Activated CD8-positive, alpha-beta memory T cell treated with anti-CD3 and anti-CD28 coated beads, Interleukin-2, amount 10 ng/mL, durations not matched to agents 7 days and 5 days (primary cell): ENCODE measurements at places on chromosomes 3 and 15. TPM values are rescaled to one million over a fixed set of nuclear protein-coding genes. Genes with fewer than 3 reads are reported as not detected.

DNA sequence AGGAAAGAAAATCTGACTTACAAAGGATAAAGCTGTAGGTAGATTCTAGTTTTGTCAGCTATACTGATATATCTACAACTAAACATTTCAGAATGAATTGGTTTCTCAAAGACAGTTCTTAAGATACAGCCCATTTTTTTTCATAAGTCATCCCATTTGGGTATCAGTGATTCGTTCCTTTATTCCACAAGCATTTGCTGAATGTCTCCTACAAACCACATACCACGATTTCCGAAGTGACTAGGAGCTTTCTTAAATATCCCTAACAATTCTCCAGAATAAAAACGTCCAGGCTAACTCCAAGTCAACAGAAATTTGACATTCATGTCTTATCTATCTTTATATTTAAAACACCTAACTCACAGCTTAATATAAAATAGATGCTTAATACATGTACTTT is 59.8 kb downstream of the TP53BP1 start:
- H3K4me1 ChIP-seq, result peaks cover 2% of the 10 kb centered on the region
- DNase-seq, result no peak
- no peak overlapping the region for H3K27ac ChIP-seq
- H3K4me3 ChIP-seq, result no peak overlapping the region

CFAP161 gene
- total RNA-seq, result not detected

GRCh38 chr3:168071591-168072322 is 24.0 kb downstream of the GOLIM4 start:
- no peak overlapping the region for H3K4me3 ChIP-seq
- H3K4me1 ChIP-seq, result no peaks in the 10 kb centered on the region
- no peaks in the 10 kb centered on the region for H3K36me3 ChIP-seq
- no peaks in the 10 kb centered on the region for H3K27me3 ChIP-seq

DNA sequence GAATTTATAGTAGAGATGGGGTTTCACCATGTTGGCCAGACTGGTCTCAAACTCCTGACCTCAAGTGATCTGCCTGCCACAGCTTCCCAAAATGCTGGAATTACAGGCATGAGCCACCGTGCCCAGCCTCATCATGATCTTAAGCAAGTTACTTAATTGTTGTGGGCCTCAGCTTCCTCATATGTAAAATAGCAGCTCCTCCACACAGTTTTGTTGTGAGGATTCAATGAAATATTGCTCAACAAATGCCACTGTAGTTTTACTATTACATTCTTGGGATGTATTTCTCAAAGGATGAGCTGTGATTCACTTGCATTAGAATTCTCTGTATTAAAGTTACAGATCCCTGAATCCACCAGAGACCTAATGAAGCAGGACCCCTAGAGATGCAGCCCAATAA is 168.8 kb downstream of the ADAMTS9 start:
- no peaks in the 10 kb centered on the region for H3K36me3 ChIP-seq
- no peaks in the 10 kb centered on the region for H3K4me1 ChIP-seq
- H3K27me3 ChIP-seq, result no peaks in the 10 kb centered on the region
- no peak for DNase-seq

IFT57 gene
- 18.5 TPM for total RNA-seq

DNA sequence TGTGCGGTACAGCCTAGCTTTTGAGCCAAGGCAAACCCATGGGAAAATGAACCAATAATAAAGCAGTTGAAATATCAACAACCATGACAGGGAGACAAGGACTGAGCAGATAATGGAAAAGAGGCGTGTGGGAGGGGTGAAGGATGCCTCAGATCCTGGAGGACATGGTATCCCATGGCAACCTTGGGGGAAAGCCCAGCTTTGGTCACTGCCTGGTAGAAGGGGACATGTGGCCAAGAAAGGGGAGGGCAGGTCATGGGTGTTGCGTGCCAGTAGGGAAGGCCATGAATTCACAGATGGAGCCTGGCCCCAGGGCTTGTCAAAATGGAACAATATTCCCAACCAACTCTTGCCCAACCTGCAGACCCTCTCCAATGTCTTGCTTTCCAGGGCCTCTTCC is 140.5 kb upstream of the SMAD3 start:
- peaks cover 13% of the 10 kb centered on the region for H3K4me1 ChIP-seq
- peaks cover 39% of the 10 kb centered on the region for H3K27me3 ChIP-seq
- no peak overlapping the region for H3K4me3 ChIP-seq
- DNase-seq, result no peak
- no peak overlapping the region for H3K27ac ChIP-seq

GOLGA6L7 gene
- total RNA-seq, result not detected

- H3K27ac ChIP-seq, result no peak overlapping the region
- no peak overlapping the region for H3K4me3 ChIP-seq
- no peaks in the 10 kb centered on the region for H3K27me3 ChIP-seq
- no peaks in the 10 kb centered on the region for H3K4me1 ChIP-seq
These were observed 42.8 kb downstream of the TFDP2 start for GRCh38 chr3:142106548-142106947.

- no peaks in the 10 kb centered on the region for H3K36me3 ChIP-seq
- H3K27me3 ChIP-seq, result no peaks in the 10 kb centered on the region
- no peaks in the 10 kb centered on the region for H3K4me1 ChIP-seq
- no peak overlapping the region for H3K27ac ChIP-seq
These were observed 764.0 kb upstream of the DPPA4 start for GRCh38 chr3:110101361-110101760.

GRCh38 chr15:66390678-66391077 is 4.0 kb downstream of the MAP2K1 start:
- H3K36me3 ChIP-seq, result peaks cover 41% of the 10 kb centered on the region
- peak; percentile 53 for DNase-seq
- peak overlapping the region; percentile 97 for H3K4me3 ChIP-seq
- no peaks in the 10 kb centered on the region for H3K27me3 ChIP-seq
- H3K27ac ChIP-seq, result peak overlapping the region; percentile 83

DNA sequence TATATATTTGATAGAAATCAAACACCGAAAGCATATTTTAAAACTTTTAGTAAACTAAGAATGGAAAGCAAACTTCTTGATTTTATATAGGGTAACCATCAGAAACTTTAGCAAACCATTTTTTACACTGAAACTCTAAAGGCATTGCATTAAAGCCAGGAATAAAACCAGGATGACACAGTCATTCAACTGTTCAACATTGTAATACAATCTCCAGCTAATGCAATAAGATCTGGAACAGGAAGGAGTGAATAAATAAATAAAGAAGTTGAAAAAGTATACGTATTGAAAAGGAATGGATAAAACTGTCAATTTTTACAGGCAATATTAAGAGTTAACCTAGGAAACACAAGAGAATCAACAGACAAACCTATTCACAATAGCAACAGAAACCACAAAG is 181.9 kb upstream of the TTC14 start:
- no peak overlapping the region for H3K27ac ChIP-seq
- no peak overlapping the region for H3K4me3 ChIP-seq
- no peaks in the 10 kb centered on the region for H3K4me1 ChIP-seq
- no peaks in the 10 kb centered on the region for H3K27me3 ChIP-seq
- no peak for DNase-seq

GRCh38 chr3:188641076-188641475 is 487.1 kb downstream of the LPP start:
- peaks cover 4% of the 10 kb centered on the region for H3K36me3 ChIP-seq
- H3K27me3 ChIP-seq, result no peaks in the 10 kb centered on the region
- no peak for DNase-seq
- H3K27ac ChIP-seq, result no peak overlapping the region
- H3K4me1 ChIP-seq, result no peaks in the 10 kb centered on the region

DNA sequence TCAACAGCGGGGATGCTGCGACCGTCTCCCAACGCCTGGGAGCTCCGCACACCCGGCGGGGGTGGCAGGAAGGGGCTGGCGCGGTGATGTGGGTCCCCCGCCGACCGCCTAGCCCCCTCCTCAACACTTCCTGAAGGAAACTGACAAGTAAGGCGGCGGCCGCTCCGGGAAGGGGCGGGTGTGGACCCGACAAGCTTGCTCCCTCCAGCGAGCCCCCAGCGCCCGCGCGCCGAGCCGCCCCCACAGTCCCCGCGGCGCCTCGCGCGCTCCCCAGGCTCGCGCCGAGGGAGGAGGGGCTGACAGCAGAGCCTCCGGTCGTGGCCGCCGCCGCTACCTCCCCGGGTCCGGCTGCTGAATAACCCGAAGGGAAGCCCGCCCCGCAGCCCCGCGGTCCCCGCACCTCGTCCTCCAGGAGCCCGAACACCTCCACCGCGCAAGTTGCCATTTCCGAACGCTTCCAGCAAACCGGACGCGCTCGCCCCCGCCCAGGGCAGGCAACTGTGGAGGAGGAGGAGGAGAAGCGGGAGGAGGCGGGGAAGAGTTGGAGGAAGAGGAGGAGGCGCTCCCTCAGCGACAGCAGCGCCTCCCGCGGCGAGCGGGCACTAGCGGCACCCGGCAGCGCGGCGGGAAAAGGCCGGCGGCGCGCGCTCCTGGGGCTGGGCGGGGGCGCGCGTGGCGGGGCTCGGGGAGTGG is at the start of gene NEDD4:
Gene NEDD4 (minus strand): TSS at position 502 of the 693 bp plus-strand sequence. CDS start 57 bp downstream, at position 445.
- peaks cover 7% of the 10 kb centered on the region for H3K36me3 ChIP-seq
- H3K4me3 ChIP-seq, result peak within 1 kb of the TSS; percentile 85
- H3K27ac ChIP-seq, result peak within 1 kb of the TSS; percentile 58
- H3K27me3 ChIP-seq, result peaks cover 37% of the 10 kb centered on the region
- peak; percentile 81 for DNase-seq

DNA sequence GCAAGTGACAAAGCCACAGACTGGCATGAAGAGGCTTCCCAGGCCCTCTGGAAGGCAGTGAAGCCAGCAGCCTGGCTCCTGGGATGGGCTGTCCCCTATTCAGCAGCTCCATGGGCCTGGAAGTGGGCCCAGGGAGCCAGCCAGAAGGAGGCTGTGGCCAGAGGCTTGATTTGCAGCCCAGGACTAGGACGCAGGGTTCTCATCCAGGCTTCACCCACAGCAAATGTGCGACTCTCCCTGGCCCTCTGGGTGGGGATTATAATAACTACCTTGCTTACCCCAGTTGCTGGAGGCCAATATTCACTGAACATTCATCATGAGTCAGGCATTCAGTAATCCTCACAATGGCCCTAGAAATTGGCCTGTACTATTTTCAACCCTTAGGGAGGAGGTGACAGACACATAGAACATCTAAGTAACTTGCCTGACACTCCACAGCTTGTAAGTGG is 24.6 kb upstream of the SRP14 start:
- no peaks in the 10 kb centered on the region for H3K27me3 ChIP-seq
- no peak overlapping the region for H3K27ac ChIP-seq
- peaks cover 25% of the 10 kb centered on the region for H3K4me1 ChIP-seq
- H3K36me3 ChIP-seq, result peaks cover 5% of the 10 kb centered on the region
- H3K4me3 ChIP-seq, result no peak overlapping the region

TUSC7 gene
- total RNA-seq, result not detected

ST3GAL6 gene
- total RNA-seq, result not detected

- peaks cover 30% of the 10 kb centered on the region for H3K4me1 ChIP-seq
- DNase-seq, result no peak
- no peak overlapping the region for H3K27ac ChIP-seq
- no peak overlapping the region for H3K4me3 ChIP-seq
- peaks cover 3% of the 10 kb centered on the region for H3K27me3 ChIP-seq
These were observed 46.2 kb upstream of the PPP4R2 start for GRCh38 chr3:72950372-72950771.

DNA sequence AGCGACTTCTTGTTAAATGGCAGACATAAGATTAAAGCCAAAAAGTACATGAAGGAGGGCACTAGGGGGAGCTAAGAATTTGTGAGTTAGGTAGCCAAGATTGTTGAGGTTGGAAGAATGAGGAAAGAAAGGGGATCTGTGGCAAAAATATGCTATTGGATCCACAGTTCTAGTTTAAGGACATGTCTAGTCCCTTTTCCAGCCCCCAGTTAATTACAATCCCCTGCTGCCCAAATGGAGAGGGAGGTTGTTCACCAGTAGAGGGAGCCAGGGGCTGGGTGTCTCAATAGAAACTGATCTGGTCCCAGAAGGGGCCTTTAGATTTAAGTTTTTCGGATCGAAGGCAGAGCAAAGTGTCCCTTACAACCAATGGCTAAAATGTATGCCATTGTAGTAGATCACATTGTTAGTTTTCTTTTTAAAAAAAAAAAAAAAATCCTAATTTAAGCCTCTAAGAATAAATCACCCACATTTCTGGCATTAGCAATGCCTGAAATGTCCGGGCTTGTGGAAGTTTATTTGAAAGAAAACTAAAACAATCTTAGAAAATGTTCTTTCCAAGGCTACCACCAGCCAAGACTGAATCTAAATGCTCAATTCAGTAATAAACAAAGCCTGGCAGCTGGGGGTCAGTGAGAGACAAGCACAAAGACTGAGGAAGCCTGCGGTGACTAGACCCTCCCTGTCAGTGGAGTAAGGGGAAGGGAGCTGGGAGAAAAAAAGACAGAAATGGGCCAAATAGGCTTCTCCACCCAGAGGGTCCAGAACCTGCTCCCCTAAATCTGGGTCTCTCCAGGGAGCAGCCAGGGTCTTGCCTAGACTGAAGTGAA is 7.1 kb downstream of the COL8A1 start:
- no peak overlapping the region for H3K4me3 ChIP-seq
- DNase-seq, result no peak
- H3K4me1 ChIP-seq, result no peaks in the 10 kb centered on the region
- no peaks in the 10 kb centered on the region for H3K36me3 ChIP-seq

DNA sequence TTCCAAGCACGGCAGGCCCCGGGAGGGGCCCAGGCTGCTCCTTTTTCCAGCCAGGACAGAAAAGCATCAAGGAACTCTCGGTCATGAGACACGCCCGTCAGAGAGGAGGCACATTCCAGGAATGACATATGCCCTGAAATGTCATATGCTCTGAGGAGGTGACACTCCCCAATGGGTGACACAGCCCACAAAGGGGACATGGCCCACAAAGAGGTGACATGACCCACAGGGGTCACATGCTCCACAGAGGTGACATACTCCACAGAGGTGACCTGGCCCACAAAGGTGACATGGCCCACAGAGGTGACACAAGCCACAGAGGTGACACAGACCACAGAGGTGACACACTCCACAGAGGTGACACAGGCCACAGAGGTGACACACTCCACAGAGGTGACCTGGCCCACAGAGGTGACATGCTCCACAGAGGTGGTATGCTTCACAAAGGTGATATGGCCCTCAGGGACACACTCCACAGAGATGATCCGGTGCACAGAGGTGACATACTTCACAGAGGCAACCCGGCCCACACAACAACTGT is 79.2 kb downstream of the ABHD5 start:
- no peak overlapping the region for H3K4me3 ChIP-seq
- peaks cover 26% of the 10 kb centered on the region for H3K27me3 ChIP-seq
- peak; percentile 44 for DNase-seq

- no peak overlapping the region for H3K4me3 ChIP-seq
- H3K36me3 ChIP-seq, result no peaks in the 10 kb centered on the region
- no peak overlapping the region for H3K27ac ChIP-seq
- no peak for DNase-seq
- H3K27me3 ChIP-seq, result peaks cover 8% of the 10 kb centered on the region
These were observed 33.4 kb upstream of the STRIT1 start for GRCh38 chr3:155326901-155327300.

CCDC13 gene
- total RNA-seq, result 0.35 TPM
